ENCODE measurements at places on chromosomes 7 and 10. TPM values are rescaled to one million over a fixed set of nuclear protein-coding genes. Genes with fewer than 3 reads are reported as not detected.

Gene SLC16A9
- 4.9 TPM for total RNA-seq

Gene GIMAP7
- not detected for total RNA-seq

Gene PANK1
- total RNA-seq, result 2.8 TPM

Gene DKK1
- 8.6 TPM for total RNA-seq

Gene ADRA2A
- not detected for total RNA-seq

Gene CLDN4
- 414 TPM for total RNA-seq

Gene SRGN
- 288 TPM for total RNA-seq

Gene KIF20B
- total RNA-seq, result 11.8 TPM

Gene OR13A1
- total RNA-seq, result not detected

Gene ZNF804B
- not detected for total RNA-seq

Gene FGFR2
- 7.4 TPM for total RNA-seq

Gene NME8
- not detected for total RNA-seq

Gene GPR37
- total RNA-seq, result not detected

Gene ADARB2
- total RNA-seq, result 0.14 TPM

Gene WNT8B
- not detected for total RNA-seq

Gene NKX1-2
- total RNA-seq, result not detected

Gene ZNF277
- 21.9 TPM for total RNA-seq

Gene CYP2C19
- 0.41 TPM for total RNA-seq

Gene DPCD
- total RNA-seq, result 72.6 TPM

Gene ANXA8L1
- not detected for total RNA-seq

Gene GRID2IP
- total RNA-seq, result not detected

Gene CUEDC2
- total RNA-seq, result 231 TPM

Gene EEPD1
- 73.6 TPM for total RNA-seq

Gene NODAL
- not detected for total RNA-seq

Gene PRXL2A
- total RNA-seq, result 92.2 TPM

Gene SLC13A4
- not detected for total RNA-seq

Gene UPK3BL2
- total RNA-seq, result 27.6 TPM

Gene PON1
- not detected for total RNA-seq

Gene NEUROG3
- not detected for total RNA-seq

Gene TBL2
- 128 TPM for total RNA-seq

Gene MCM10
- 47.0 TPM for total RNA-seq

Gene CDHR1
- total RNA-seq, result not detected

Gene ARL4A
- 31.2 TPM for total RNA-seq

Gene VSTM2A
- total RNA-seq, result not detected

Gene TRIL
- total RNA-seq, result 0.20 TPM

Gene TSPAN15
- total RNA-seq, result 51.0 TPM

All from Caki2 (cell line).